Non-pigmented ciliary epithelial cell (primary cell): ENCODE measurements at places on chromosomes 7 and 10.
A peak's percentile ranks its signal among the peaks of the same experiment; 100 is the strongest.

GRCh38 chr10:84140036-84140379 is 699 bp downstream of the GHITM start:
- no peak for DNase-seq

- DNase-seq = no peak
These were observed 202.0 kb upstream of the DGKB start for GRCh38 chr7:15104411-15105092.

DNA sequence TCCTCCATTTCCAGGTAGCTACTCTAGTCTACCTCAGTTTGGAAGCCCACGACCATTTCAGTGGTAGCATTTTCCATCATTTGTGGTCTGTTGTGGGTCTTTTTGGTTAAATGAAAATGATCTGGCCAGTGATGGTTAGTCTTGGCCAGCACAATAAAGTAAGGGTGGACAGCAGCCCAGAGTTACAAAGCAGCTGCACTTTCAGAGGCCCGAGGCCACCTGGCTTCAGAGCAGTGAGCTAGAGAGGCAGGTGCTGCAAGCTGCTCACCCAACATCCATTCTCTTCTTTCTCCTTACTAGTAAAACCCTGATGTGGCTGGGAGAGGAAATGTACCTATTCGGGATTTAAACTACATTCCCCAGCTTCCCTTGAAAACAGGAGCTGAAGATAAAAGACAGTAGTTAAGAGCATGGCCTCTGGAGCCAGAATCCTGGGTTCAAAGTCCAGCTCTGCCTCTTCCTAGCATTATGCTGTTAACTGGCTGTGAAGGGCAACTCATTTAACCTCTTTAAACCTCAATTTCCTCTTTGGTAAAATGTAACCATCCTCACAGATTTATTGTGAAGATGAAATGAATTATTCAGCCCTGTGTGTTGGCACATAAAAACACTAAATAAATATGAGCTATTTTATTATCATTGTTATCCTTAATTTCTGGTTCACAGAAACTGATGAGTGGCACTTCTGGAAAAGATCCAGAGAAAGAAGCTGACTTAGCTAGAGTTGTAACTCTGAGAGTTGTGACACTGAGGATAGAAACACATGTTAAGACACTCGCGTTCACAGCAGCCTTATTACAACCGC is 517.4 kb downstream of the PARD3 start:
- no peak for DNase-seq

- DNase-seq = no peak
These were observed 34.5 kb upstream of the RHOBTB1 start for GRCh38 chr10:60978287-60979115.

- peak; percentile 79 for DNase-seq
These were observed 54.7 kb upstream of the CCAR1 start for GRCh38 chr10:68666280-68666760.

DNA sequence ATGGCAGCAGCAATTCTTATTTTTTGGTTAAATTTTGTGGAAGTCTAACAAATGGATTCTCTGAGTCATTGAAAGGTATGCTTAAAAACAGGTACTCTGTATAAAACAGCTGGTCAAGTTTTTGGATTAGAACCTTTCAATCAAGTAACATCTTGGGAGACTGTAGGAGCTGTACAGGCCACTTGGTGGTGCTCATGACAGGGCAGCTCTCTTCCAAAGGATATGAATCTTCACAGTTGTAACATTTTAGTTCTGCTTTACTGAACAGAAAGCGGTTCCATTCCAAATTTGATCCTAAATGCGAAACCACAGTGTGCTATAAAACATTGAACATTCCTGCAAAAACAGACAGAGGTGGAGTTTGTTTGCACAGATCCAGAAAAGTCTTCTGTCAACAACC is 44.5 kb upstream of the AGR3 start:
- no peak for DNase-seq

GRCh38 chr7:43653466-43653865 is 70.6 kb downstream of the STK17A start:
- DNase-seq = no peak

DNA sequence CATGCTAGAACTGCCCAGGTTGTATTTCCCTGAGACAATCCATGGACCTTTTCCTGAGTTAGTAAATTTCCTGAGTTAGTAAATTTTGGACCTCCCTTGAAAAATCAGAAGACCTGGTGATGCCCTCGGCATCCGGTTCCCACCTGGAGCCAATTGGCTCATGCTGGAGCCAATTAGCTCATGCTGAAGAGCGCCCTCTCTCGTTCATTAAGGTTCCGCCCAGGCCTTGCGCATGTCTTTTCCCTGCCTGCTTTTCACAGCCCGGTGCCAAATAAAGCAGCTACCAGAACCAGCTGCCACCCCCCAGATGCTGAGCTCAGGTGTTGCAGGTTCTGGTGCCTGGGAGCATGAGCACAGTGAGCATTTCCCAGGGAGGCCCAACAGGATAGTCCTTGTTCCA is 96.2 kb downstream of the APBB1IP start:
- no peak for DNase-seq

GRCh38 chr10:78812571-78813318 is 256.0 kb upstream of the ZMIZ1 start:
- no peak for DNase-seq

- no peak for DNase-seq
These were observed 18.6 kb upstream of the DNAJB6 start for GRCh38 chr7:157318015-157318706.
